ENCODE measurements at places on chromosomes 4 and X.

GRCh38 chr4:123361195-123361861 is 35.3 kb upstream of the SPRY1 start:
- no peak overlapping the region for H3K27ac ChIP-seq
- H3K4me3 ChIP-seq = no peak overlapping the region
- no peaks in the 10 kb centered on the region for H3K4me1 ChIP-seq
- peaks cover 7% of the 10 kb centered on the region for H3K27me3 ChIP-seq
- no peaks in the 10 kb centered on the region for H3K36me3 ChIP-seq

DNA sequence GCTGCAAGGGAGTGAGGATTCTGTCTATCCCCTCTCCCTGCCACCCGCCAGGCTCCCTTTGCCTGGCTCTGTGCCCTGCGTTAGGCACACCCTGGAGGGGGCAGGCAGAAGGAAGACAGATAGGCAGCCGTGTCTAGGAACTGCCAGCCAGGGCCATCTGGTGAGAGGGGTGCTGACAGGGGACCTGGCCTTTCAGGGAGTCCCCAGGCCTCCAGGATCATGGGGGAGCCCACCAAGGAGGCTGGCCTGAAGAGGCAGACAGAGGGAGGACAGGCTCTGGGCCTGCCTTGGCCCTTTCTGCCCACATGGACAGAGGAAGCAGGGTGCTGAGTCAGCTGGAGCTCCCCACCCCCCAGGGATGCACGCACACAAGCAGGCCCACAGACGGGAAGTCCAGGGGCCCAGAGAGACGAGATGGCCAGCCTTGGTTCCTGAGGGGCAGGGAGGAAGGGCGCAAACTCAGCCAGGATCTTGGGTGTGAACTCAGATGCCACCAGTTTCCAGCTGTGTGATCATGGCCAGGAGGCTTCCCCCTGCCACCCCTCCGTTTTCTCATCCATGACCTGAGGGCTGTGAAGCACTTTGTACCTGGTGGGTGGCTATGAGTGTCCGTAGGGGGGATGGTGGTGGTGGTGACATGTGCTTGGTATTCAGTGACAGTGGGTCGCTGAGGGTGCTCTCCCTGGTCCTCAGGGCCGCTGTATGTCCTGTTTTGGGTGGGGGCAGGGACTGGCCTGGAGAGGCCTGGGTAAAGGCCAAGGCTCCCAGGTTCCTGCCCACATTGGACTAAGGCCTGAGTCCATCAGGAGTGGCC is 1.8 kb downstream of the SH3BP2 start:
- H3K36me3 ChIP-seq = peaks cover 2% of the 10 kb centered on the region
- DNase-seq = peak; percentile 46
- no peaks in the 10 kb centered on the region for H3K27me3 ChIP-seq
- peak overlapping the region; percentile 77 for H3K4me3 ChIP-seq

DNA sequence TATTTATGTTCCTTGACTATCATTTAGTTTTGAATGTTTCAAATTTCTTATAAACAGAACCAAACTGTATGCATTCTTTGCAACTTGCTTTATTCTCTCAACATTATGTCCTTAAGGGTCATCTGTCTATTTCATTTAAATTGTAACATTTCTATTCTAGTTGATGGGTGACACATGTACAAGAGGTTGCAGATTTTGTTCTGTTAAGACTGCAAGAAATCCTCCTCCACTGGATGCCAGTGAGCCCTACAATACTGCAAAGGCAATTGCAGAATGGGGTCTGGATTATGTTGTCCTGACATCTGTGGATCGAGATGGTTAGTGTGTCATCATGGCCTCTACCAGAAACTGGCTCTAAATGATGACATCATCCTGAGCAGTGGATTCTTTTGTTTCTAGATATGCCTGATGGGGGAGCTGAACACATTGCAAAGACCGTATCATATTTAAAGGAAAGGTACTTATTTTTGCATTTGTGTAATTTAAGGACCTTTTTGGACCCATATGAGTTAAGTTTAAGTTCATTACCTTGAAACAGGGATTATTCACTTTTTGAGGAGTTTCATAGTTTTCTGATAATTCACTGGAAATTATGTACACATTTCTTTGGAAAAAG is 6.1 kb downstream of the LIAS start:
- H3K27ac ChIP-seq = peak overlapping the region; percentile 58
- H3K4me3 ChIP-seq = no peak overlapping the region
- no peaks in the 10 kb centered on the region for H3K27me3 ChIP-seq
- H3K36me3 ChIP-seq = peaks cover 81% of the 10 kb centered on the region
- peaks cover 38% of the 10 kb centered on the region for H3K4me1 ChIP-seq

DNA sequence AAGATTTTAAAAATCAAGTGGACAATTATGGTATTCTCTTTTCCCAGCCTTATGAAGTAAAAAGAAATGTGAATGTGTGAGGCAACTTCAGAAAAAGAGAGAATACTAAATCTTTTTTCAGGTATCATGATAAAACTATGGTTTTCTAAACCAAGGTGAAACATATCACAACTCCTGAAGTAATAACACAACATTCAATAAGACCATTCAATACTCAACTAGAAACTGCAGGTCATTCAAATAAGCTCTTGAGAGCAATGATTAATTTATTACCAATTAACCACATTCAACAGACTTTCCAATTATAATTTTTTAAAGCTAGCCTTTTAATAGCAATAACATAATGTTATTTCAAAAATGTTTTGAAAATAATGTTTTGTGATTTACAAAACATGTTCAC is 35.8 kb downstream of the SLC10A7 start:
- H3K36me3 ChIP-seq = peaks cover 63% of the 10 kb centered on the region
- H3K4me3 ChIP-seq = no peak overlapping the region
- no peak overlapping the region for H3K27ac ChIP-seq
- DNase-seq = no peak
- H3K27me3 ChIP-seq = no peaks in the 10 kb centered on the region
- peaks cover 41% of the 10 kb centered on the region for H3K4me1 ChIP-seq

DNA sequence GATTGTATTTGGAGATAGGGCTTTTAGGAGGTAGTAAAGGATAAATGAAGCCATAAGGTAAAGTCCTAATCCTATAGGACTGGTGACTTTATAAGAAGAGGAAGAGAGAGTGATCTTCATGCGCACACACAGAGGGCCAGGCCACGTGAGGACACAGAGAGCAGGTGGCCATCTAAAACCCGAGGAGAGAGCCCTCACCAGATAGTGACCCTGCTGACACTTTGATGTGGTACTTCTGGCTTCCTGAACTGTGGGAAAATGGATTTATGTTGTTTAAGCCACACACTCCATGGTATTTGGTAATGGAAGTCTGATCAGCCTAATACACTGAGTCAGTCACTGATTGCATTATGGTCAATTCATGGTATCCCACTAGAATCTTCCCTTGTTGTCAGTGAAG is 164.9 kb upstream of the TAPT1 start:
- H3K4me1 ChIP-seq = no peaks in the 10 kb centered on the region
- no peaks in the 10 kb centered on the region for H3K36me3 ChIP-seq
- H3K27ac ChIP-seq = no peak overlapping the region
- no peaks in the 10 kb centered on the region for H3K27me3 ChIP-seq

DNA sequence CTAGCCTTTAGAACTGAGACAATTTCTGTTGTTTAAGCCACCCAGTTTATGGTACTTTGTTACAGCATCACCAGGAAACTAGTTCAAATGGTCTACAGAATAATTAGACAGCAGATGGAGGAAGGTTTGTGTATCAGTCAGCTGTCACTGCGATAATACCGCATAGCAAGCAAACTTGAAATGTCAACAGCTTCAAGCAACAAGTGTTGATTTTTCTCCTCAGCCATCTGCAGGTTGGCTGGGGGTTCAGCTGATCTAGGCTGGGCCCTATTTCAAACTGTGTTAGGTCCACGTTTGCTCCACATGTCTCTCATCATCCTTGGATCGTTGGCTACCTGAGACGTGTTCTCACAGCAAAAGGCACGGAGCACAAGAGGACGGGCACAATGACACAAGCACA is 19.2 kb upstream of the PHEX start:
- H3K4me3 ChIP-seq = no peak overlapping the region
- no peak for DNase-seq
- H3K36me3 ChIP-seq = peaks cover 7% of the 10 kb centered on the region
- H3K4me1 ChIP-seq = no peaks in the 10 kb centered on the region

DNA sequence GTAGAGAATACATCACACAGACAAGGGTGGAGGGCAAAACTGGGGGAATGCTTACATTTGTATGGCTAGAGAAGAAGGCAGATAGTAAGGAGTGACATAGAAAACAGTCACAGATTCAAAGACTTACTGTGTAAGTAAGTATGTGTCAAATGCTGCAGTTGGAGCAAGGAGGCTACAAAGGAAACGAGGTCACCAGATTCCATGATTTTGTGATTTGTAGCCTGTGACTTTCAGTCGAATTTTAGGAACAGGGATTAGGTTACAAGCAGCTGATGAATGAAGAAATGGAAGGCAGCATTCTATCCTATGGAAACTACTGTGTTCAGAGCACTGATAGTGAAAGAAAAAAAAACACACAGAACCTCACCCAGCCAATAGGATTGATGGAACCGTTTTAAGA is 407.9 kb downstream of the IL15 start:
- H3K36me3 ChIP-seq = peaks cover 72% of the 10 kb centered on the region
- no peak for DNase-seq
- no peak overlapping the region for H3K4me3 ChIP-seq
- no peaks in the 10 kb centered on the region for H3K27me3 ChIP-seq
- peaks cover 45% of the 10 kb centered on the region for H3K4me1 ChIP-seq
- peak overlapping the region; percentile 15 for H3K27ac ChIP-seq

- H3K4me3 ChIP-seq = no peak overlapping the region
- H3K27me3 ChIP-seq = no peaks in the 10 kb centered on the region
- no peaks in the 10 kb centered on the region for H3K36me3 ChIP-seq
- H3K27ac ChIP-seq = no peak overlapping the region
- no peak for DNase-seq
These were observed 247.8 kb downstream of the GRID2 start for GRCh38 chr4:92551616-92552015.

GRCh38 chrX:30309139-30309571 is at the start of gene NR0B1:
NR0B1 (minus strand) TSS chrX:30309390; CDS start chrX:30309363, 27 bp downstream.
- no peaks in the 10 kb centered on the region for H3K36me3 ChIP-seq
- peaks cover 49% of the 10 kb centered on the region for H3K27me3 ChIP-seq

GRCh38 chr4:33149658-33150524 is 2429.7 kb downstream of the PCDH7 start:
- no peaks in the 10 kb centered on the region for H3K4me1 ChIP-seq
- no peak for DNase-seq
- H3K27ac ChIP-seq = no peak overlapping the region
- no peaks in the 10 kb centered on the region for H3K36me3 ChIP-seq
- H3K4me3 ChIP-seq = no peak overlapping the region

DNA sequence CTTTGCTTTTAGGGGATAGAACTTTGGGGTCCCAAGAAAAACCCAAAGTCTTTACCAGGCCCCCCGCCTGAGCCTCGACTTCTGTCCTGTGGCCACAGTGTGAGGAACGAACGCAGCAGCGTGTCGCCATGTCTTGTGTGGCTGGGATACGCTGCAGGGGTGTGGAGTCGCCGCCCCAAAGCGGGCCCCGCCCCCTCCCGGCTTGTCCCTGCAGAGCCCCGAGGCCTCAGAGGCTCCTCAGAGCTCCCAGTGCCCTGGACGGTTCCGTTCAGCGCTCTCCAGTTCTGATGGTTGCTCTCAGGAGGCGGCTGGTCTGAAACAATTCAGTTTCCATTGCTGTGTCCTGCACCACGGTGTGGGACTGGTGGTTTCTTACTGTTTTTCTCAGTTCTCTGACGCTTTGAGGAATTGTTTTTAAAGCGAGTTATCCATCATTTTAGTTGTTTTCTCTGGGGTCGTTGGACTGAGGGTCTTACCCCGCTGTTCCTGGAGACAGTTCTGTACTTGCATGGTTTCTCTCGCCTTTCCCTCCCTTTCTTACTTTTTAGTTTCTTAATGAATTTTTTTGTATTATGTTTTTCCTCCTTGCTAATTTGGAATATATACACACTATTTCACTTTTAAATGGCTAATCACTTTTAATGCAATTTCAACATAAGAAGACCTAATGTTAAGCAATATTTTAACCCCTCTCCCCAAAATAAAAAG is 1.6 kb upstream of the IDUA start:
- no peaks in the 10 kb centered on the region for H3K27me3 ChIP-seq
- peaks cover 30% of the 10 kb centered on the region for H3K4me1 ChIP-seq
- H3K4me3 ChIP-seq = peak overlapping the region; percentile 85
- peaks cover 2% of the 10 kb centered on the region for H3K36me3 ChIP-seq
- peak; percentile 82 for DNase-seq

GRCh38 chr4:185997296-185997695 is 71.7 kb upstream of the TLR3 start:
- H3K27ac ChIP-seq = no peak overlapping the region
- H3K36me3 ChIP-seq = no peaks in the 10 kb centered on the region
- H3K4me3 ChIP-seq = no peak overlapping the region
- no peaks in the 10 kb centered on the region for H3K4me1 ChIP-seq
- DNase-seq = no peak
- no peaks in the 10 kb centered on the region for H3K27me3 ChIP-seq

DNA sequence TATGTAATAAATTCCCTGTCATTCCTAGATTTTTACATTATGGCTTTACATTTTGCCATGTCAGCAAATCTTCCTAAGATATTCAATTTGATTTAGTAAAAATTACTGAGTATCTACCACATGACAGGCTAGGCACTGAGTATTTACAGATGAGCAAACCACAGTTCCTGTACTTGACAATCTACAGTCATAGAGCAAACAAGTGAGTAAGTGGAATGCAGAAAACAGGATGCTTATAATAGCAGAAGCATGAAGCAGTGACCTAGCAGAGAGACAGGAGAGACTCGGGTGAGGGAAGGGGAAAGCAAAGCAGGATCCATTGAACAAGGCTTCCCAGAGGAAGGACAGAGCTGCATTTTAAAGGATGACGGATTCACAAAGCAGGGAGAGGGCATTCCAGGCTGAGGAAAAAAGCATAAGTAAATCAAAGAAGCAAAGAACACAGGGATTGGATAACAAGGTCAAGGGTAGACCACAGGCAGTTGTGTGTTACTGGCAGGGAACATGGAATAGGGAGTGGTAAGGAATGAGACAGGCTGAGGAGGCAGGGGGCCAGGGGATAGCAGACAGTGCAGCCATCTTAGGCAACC is 124.7 kb upstream of the C1QTNF7 start:
- DNase-seq = no peak
- no peaks in the 10 kb centered on the region for H3K36me3 ChIP-seq
- no peak overlapping the region for H3K27ac ChIP-seq
- no peaks in the 10 kb centered on the region for H3K4me1 ChIP-seq

GRCh38 chrX:87006561-87006960 is 511.0 kb upstream of the KLHL4 start:
- peaks cover 4% of the 10 kb centered on the region for H3K27me3 ChIP-seq
- H3K27ac ChIP-seq = no peak overlapping the region
- H3K4me1 ChIP-seq = no peaks in the 10 kb centered on the region
- no peak overlapping the region for H3K4me3 ChIP-seq
- H3K36me3 ChIP-seq = no peaks in the 10 kb centered on the region

- H3K27ac ChIP-seq = no peak overlapping the region
- no peaks in the 10 kb centered on the region for H3K36me3 ChIP-seq
- peaks cover 21% of the 10 kb centered on the region for H3K4me1 ChIP-seq
- H3K27me3 ChIP-seq = peaks cover 77% of the 10 kb centered on the region
These were observed 716 bp downstream of the KIT start for GRCh38 chr4:54658252-54659093.
